ENCODE measurements at places on chromosomes 6 and 20.

GRCh38 chr6:12483712-12484111, 193.6 kb downstream of the EDN1 start:
- DNase-seq = no peak

DNA sequence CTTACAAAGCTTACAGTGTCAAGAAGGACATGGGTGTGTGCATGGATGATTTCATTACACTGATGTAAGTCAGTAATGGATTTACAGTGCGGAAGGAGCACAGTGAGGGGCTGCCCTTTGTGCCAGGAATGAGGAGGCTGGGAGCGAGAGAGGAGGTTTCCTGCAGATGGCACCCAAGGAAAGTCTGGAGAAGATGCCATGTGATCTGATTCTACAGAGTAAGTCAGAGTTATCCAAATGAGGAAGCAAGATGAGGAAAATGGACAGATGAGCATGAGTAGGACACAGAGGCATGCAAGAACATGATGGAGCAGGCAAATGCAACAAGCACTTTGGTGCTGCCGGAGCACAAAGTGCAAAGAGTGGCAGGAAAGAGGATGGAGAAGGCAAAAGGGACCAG, 29.7 kb downstream of the MAP7 start:
- DNase-seq = no peak

GRCh38 chr6:167760979-167761793, 65.5 kb upstream of the AFDN start:
- no peak for DNase-seq

GRCh38 chr20:2149507-2149906, 47.9 kb downstream of the STK35 start:
- no peak for DNase-seq

DNA sequence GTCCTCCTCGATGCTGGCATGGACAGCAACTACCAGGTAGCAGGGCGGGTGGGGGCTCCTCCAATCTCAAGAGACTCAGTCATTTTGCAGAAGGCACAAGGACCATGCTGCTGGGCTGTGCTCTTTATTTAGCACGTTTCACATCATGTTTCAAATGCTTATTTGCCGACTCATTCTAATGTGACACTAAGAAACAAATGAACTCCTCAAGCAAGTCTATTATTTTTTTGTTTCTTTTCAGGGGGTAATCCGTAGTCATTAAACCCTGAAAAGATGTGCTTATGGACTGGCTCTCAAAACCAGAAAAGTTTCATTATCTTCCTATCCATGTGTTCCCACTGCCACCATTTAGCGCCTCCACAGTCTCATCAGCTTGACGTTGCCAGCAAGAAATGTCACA, 92.9 kb downstream of the ANKS1A start:
- DNase-seq = no peak

DNA sequence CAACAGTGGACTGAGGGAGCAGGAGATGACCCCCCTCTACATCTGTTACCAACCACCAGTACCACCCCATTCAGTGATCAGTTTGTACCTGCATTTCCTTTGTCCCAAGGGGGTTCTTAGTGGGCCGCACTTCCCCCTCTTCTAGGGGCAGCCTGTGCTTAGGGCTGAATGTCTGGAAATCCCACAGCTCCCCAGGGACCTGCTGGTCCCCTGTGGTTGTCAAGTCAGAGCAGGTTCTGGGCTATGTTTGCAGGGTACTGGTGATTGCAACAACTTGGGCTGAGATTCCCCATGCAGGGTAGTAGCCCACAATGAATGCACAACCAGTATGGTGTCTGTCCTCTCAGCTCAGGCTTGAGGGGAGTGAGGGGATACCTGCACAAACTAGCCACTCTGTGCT, 39.7 kb upstream of the COL10A1 start:
- no peak for DNase-seq

- DNase-seq = peak; percentile 3
Measured at GRCh38 chr6:169824848-169825557, 73.6 kb downstream of the ERMARD start.

- no peak for DNase-seq
Measured at GRCh38 chr20:49891476-49892110, 23.7 kb downstream of the SPATA2 start.

DNA sequence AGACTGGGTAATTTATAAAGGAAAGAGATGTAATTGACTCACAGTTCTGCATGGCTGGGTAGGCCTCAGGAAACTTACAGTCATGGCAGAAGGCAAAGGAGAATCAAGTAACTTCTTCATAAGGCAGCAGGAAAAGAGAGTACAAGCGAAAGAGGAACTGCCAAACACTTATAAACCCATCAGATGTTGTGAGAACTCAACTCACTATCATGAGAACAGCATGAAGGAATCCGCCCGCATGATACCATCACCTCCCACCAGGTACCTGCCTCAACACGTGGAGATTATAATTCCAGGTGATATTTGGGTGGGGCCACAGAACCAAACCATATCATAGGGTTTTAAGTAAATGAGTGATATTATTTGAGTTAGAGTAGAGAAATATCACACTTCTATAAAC, 189.3 kb downstream of the TSHZ2 start:
- no peak for DNase-seq

DNA sequence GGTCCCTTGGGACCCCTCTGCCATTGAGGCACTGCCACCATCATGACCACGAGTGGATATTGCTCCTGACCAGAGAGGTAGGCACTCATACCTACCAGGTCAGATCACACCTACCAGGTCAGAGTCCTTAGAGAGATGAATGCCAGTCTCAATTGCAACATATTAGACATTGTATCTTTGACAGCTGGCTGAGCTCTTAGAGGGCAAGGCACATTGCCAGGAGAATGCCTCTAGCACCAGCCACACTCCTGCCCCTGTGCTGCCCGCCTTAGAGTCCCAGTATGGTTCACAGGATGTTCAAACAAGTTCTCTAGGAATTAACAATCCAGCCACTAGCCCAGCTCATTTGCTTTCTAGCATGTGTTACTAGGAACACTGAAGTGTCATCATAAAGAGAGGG, 65.9 kb downstream of the TMEM244 start:
- no peak for DNase-seq

GRCh38 chr6:140976806-140977205, 1155.9 kb upstream of the GJE1 start:
- DNase-seq = no peak

DNA sequence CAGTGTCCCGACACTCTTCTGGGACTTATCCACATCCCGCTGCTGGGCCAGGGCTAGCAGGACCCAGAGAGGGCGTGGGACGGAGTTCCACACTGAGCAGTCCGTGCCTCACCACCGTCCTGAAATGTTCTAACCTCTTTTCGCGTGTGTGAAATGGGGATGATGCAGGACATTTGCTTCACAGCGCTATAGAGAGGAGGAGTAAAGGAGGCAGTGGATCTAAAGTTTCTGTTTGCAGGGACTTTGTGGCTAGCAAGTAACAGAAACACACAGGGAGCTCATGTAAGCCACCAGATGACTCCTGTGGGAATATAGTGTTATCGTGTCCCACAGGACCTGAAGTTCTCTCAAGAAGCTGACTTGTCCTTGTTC, 634 bp downstream of the ITPA start:
- DNase-seq = no peak

- DNase-seq = no peak
Measured at GRCh38 chr6:71079677-71080076, 122.8 kb upstream of the B3GAT2 start.

DNA sequence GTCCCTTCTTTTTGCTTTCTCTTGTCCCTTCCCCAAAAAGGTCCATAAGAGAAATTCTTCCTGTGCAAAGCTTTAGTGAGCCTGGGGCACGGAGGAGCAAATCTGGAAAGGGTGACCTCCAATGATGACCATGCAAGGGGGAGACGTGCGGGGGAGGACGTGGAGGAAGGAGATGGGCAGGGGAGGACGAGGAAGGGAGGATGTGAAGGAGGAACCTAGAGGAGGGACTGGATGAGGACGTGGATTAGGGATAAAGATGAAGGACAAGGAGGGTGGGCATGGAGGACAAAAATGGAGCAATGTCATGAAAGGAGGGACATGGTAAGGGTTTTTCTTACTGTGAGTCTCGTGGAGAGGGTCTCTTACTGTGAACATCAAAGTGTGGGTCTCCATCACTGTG, 139.5 kb downstream of the ERMARD start:
- no peak for DNase-seq

- DNase-seq = no peak
Measured at GRCh38 chr6:145924600-145924999, 39.6 kb downstream of the SHPRH start.

GRCh38 chr20:32018269-32019155, 8.3 kb downstream of the CCM2L start:
- DNase-seq = peak; percentile 34

DNA sequence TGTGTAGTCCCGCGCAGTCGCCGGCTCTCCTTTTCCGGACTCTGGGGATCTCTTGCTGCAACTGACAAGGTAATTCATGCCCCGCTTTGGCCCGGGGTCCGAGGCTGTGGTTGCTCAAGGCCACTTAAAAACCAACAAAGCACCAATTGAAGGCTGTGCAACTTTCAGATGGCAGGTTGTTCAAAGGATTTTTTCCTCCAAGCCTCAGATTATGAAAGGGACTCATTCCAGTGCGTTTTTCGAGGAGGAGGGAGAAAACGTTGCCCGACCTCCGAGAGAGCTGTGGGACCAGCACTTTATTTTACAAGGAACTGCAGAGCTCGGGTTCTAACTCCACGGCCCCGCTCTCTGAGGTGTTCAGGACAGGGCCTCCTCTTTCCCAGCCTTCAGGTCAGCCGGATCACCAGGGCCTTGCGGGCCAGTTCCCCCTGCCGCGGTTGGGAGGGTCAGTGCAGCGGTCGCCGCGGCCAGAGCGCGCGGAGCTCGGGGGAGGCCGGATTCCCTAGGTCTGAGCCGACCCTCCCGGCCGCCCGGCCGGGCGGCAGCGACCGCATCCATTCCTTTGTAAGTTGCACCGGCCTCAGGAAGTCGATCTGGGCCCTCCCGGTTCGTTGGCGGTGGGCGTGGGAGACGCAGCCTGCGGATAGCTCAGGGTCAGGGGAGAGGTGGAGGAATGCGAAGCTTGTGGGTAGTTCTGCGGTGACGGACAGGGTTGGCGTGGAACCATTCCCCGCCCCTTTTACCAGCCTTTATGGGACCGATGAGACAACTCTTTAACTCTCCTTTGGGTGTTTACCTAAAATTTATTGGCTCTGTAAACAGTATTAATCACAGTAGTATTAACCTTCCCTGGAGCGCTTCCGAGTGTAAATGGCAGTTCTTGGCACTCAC, 1.6 kb downstream of the UTRN start:
- no peak for DNase-seq

GRCh38 chr20:50317116-50317515, 126.5 kb downstream of the CEBPB start:
- DNase-seq = no peak

- no peak for DNase-seq
Measured at GRCh38 chr6:155077331-155077730, 82.2 kb downstream of the TIAM2 start.

GRCh38 chr6:30547454-30547853, 8.8 kb downstream of the GNL1 start:
- DNase-seq = no peak

- no peak for DNase-seq
Measured at GRCh38 chr6:128367437-128367836, 153.0 kb downstream of the PTPRK start.

DNA sequence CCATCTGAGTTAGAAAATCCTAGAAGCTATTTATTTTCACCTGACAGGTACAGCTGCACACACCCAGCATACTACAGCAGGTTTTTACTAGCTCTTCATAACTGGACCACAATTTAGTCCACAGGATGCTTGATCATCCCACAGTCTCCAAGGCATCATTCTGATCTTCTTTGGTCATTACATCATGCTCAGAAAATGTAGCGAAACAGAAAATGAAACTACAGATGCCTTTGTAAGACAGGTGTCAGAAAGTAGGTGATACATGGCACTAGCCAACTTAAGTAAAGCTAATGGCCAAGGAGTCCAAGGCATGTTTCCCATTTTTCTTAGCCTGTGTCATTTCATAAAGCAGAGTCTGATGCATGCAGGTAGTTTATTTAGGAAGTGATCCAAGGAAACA, 102.3 kb downstream of the HTR1B start:
- no peak for DNase-seq

DNA sequence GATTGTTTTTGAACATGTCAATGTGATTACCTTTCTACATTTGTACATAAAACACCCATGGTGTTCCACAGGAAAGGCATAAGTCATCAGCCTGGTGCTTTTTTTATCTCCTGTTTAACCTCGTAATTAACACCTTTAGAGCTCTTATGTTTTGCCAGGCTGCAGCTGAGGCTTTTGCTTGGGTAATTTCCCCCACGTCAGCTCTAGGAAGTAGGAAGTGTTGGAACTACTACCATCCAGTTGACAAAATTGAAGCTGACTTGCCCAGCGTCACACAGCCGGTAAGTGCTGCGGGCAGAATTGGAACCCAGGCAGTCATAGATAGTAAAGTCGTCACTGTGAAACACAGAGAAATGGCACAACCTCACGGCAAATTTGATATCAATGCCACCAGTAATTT, 86.6 kb upstream of the BMP2 start:
- DNase-seq = no peak

GRCh38 chr20:58911970-58912369, 59.5 kb downstream of the GNAS start:
- no peak for DNase-seq

DNA sequence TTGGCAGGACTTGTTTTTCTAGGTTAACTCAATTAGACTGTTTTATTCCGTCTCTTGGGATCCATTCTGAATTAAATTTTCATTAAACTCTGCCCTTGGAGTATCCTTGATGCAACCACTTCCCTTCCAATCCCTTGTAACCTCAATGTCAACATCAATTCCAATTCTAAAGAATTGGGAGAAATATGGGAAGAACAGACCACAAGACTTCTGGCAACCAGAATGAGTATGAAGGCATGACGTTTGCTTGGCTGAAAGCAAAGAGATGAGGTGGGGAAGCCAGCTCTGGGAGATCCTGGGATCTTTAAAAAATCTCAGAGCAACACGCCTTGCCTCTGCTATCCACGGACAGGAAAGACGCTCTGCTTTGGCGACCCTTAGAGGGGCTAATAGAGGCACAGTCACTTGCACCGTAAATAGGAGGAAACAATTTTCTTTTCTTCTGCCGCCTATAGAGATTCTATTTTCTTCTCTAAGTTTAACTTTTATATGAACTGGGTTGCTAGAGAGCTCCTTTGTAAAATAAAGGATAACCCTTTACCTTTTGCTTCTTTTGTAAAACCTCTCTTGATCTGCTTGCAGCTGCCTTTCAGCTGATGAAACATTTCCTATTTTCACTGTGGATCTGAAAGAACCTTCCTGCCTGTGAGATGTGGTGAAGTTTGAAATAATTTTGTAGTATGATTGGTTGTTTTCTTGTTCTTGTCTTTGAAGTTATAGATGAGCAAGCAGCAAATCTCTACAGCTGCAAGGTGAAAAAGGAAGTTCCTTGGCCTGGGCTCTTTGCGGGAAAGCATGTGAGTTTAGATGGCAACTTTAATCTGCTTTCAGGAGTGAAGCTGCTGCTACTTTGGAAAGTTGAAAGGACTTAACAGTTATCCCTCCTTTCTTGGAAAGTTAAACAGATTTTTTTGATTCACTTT, at the start of gene ASIP:
ASIP (plus strand) TSS at position 731 of the 923 bp plus-strand sequence. CDS start 18,952 bp downstream, outside the sequence.
- DNase-seq = peak; percentile 36

Data from activated CD4-positive, alpha-beta T cell treated with anti-CD3 and anti-CD28 coated beads, Interleukin-2, amount 10 ng/mL, durations not matched to agents 7 days and 5 days (primary cell).